ENCODE measurements at places on chromosomes 1 and 21.

GRCh38 chr1:28902738-28903137 lies 11.6 kb upstream of the EPB41 start:
- DNase-seq = no peak

GRCh38 chr1:33180226-33180910 lies 1.5 kb downstream of the TRIM62 start:
- peak; percentile 95 for DNase-seq

DNA sequence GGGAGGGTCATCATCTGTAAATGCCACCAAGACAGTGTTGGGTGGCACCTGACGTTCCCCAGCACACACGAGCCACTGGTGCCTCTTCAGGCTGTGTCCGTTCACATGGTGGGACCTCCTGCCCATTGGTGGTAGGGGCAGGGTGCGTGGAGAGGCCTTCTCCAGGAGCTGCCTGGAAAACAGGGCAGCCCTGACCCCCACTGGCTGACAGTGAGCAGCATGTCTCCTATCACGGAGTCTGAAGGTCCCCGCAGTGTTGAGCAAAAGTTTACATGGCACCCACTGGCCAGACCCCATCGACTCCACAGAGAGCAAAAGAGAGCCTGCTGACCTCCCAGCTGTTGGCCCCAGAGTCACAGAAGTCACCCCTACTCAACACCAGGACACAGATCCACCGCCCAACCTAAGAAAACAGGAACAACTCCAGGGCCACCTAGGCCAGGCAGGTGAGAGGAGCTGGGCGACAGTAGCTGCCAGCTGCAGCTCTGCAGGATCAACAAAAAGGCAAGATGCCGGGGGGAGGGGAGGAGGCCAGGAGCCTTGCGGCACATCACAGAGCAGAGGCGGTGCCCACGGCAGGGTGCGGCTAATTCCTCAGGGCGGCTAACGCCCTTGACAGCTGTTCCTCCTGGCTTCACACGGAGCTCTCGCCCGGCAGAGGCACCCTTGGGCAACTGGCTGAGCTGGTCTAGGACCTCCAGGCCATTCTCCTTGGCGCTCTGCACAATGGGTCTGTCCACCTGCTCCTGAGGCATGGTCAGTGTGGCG lies 14.4 kb upstream of the IFI6 start:
- DNase-seq = no peak

- peak; percentile 35 for DNase-seq
Observed at GRCh38 chr1:119962296-119962968, 66.1 kb upstream of the ADAM30 start.

GRCh38 chr1:114008480-114008941 lies 29.2 kb downstream of the OLFML3 start:
- no peak for DNase-seq

- no peak for DNase-seq
Observed at GRCh38 chr1:206144605-206145004, 27.4 kb upstream of the AVPR1B start.

DNA sequence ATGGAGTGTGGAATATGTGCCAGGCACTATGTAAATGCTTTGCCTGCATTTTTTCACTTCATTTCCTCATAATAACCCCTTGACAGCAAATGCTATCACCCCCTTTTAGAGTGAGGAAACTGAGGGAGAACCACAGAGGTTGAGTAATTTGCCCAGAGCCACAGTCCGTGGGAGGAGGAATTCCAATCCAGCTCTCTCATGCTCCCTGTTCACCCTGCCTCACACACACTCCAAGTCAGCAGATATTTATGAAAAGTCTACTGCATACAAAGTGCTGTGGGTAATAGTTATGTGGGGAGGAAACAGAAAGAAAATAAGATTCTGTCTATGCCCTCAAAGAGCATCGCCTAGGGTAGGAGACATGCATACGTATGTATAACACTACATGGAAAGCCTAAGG lies 30.9 kb upstream of the RBM15 start:
- DNase-seq = no peak

GRCh38 chr21:16993416-16994038 lies 519.3 kb upstream of the CXADR start:
- no peak for DNase-seq
